Femur (tissue), 1 donor: ENCODE measurements at places on chromosomes 5 and 9.

- DNase-seq: no peak
Observed at GRCh38 chr9:74960561-74960960, 7.8 kb upstream of the C9orf40 start.

DNA sequence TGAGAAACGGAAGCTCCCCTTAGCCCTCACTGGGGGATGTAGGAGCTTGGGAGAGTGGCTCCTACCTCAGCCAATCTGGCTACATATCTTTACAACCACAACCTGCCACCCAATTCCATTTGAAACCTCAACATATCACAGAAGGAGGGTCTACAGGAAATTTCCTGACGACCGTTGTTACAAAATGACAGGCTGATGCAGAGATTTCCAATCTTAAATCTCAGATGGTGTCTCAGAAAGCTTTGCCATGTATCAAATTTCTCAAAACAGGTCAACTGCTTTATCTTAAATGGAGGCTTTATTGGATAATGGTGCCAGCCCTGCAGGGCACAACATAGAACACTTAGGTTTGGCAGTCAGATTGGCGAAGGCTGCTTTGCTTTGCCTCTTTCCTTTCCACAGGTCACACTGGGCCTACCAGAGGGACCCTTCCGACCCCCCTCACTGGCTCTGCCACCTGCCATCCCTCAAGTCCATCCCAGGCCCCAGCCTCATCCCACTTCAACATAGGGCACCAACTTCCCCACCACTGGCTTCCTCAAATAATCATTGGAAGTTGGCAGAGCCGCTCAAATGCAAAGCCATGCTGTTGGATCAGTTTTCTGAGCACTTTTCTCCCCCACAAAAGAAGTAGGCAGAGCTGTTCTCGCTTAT, 11.1 kb upstream of the SPATA31E1 start:
- DNase-seq: no peak

GRCh38 chr9:22363421-22363887, 83.2 kb upstream of the DMRTA1 start:
- no peak for DNase-seq

DNA sequence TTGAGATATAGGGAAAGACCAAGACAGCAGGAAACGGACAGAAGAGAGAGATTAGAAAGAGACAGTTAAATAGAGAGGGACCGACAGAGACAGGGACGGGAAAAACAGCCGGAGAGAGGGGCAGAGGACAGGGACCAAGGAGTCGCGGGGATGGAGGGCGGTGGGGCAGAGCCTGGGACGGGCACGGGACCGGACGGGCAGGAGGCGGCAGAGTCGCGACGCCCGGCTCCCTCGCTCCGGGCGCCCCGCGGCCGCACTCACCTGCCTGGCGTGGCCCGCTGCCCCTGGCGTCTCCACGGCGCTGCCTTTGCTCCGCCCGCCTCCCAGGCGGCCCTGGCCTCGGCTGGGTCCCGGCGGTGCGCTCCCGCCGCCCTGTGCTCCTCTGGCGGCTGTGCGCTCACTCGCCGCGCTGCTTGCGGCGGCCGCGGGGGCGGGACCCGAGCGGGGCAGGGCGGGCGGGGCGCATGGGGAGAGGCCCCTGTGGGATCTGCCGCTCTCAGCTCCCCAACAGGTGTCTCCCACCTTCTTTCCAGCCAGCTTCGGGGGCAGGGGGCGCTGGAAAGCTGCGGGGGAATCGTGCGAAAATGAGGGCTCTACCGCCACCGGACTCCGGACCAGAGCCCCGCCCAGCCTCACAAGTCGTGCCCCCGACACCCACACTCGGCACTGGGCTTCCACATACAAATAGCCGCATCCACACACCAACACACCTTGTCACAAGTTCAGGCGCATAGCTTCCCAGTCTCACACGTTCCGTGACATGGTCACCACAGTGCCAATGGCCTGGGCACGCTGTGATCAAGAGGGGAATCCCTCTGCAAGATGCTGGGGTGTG, at the start of gene ARID3C:
Gene ARID3C, minus strand, starts transcription at position 411 of the 835 bp plus-strand sequence. CDS start 1,052 bp downstream, outside the sequence.
- no peak for DNase-seq

GRCh38 chr5:103901885-103902284, 339.3 kb upstream of the NUDT12 start:
- no peak for DNase-seq
